ENCODE measurements at places on chromosomes 5 and 9.

DNA sequence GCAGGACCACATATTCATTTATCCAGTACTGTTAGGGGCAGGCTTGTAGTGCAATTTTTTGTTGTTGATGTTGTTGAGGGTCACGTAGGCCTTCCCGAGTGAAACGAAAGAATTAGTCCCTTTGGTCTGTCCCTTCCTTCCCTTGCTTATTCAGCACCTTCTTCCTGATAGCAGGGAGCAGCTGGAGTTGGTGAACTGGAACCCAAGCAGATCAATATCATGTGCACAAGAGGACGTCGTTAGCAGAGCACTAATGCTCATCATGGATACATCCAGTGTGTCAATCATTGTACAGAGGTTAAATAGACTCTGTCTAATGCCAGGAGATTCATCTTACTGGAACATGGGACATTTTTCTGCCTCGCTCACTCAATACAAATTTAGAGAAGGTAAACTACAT lies 33.0 kb upstream of the MAP1B start:
- DNase-seq: no peak

- DNase-seq: no peak
Measured at GRCh38 chr9:38331141-38331540, 61.4 kb upstream of the ALDH1B1 start.

GRCh38 chr9:90124961-90125360 lies 517.7 kb downstream of the DIRAS2 start:
- DNase-seq: no peak

- DNase-seq: no peak
Measured at GRCh38 chr5:89989776-89990175, 419.8 kb downstream of the CETN3 start.

GRCh38 chr9:131476777-131477345 lies 25.9 kb upstream of the POMT1 start:
- no peak for DNase-seq

DNA sequence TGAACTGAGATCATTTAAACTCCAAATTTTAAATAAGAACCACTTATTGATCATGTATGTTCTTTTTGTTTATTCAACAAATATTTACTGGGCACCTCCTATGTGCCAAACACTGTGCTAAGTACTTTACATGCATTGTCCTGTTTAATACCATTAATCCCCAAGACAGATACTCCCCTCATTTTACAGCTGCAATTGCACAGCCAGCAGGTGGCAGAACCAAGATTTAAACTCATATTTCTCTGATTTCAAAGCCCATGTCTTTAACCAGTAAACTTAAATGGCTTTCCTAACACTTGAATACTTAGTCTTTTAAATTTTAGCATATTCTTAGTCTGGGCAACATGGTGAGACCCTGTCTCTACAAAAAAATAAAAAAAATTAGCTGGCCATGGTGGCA lies 43.4 kb upstream of the KIAA1958 start:
- no peak for DNase-seq

GRCh38 chr9:114400219-114400618 lies 12.4 kb upstream of the AKNA start:
- no peak for DNase-seq

- no peak for DNase-seq
Measured at GRCh38 chr9:127580879-127581475, 31.1 kb upstream of the STXBP1 start.

DNA sequence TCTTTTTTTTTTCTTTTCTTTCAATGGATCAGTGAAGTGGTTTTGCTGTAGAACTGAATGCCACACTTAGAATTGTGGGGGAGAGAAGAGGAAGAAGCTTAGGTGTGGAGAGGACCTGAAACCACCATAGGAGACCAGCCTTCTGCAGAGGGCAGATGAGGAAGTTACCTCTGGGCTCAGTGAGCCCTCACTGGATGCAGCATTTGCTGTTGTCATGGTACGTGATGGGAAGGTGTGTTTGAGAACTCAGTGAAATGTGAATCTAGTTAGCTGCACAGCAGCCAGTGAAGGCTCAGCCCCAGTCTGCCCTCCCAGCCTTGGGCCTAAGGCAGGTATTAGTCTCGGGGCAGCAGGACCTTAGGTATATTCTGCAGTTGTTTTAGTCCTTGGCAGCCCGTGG lies 17.5 kb downstream of the CYFIP2 start:
- no peak for DNase-seq

- no peak for DNase-seq
Measured at GRCh38 chr5:173743641-173744343, 127.3 kb upstream of the BOD1 start.

DNA sequence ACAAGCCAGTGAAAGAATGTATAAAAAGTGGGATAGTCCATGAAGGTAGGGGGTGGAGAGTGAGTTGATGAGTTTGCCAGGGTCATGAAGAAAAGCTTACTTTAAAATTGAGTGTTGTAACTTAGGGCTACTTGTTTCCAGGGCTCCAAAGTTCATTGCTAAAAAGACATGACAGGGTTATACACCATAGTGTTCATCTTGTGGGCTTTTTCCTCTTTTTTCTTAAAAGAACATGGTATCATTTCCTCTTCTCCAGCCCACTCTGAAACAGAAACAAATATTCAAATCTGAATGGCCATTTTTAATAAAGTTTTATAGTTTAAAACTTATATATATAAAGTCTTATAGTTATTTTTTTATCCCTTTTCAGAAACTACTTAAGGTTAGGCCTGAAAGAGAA lies 115.7 kb upstream of the SMC2 start:
- DNase-seq: no peak

GRCh38 chr5:125408448-125409233 lies 662.2 kb upstream of the ZNF608 start:
- no peak for DNase-seq

DNA sequence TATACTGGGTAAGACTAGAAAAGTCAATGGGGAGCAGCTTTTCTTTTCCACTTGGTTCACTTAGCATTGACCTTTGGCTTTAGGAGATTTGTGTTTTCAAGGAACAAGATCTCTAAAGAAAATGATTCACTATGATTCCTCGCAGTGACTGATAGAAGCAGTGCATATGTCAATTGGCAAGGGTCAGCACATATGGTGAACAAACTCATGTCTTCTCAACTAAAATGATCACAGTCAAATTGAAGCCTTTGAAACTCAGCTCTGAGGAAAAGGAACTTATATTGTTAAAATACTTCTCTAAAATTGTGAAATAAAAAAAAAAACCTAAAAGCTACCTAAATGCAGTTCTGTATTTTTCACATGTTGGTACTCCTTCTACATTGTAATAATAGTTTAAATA lies 43.2 kb upstream of the IL7R start:
- no peak for DNase-seq

DNA sequence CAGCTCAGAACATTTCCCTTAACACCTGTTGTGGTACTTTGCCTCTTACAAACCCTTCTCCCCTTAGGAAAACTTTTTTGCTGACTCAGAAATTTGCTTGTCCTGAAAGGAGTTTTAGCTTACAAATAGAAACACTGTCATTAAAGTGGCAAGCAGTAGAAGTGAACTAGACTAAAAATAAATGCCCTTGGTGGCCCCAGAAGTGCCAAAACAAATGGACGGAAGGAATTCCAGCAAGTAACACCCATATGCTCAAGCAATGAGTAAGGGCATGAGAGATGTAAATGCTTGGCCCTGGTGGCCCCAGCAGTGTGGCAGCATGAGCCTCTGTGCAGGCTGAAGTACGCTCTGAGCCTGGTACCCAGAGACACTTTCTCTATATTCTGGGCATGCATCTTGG lies 8.6 kb downstream of the VLDLR start:
- no peak for DNase-seq

GRCh38 chr5:177546258-177546741 lies 8.1 kb downstream of the FAM193B start:
- no peak for DNase-seq

Measured in activated CD4-positive, alpha-beta T cell treated with anti-CD3 and anti-CD28 coated beads, Interleukin-2, amount 50 U/mL, for 24 hours (primary cell).